ENCODE measurements at places on chromosomes 11 and 22. TPM values are rescaled to one million over a fixed set of nuclear protein-coding genes. Genes with fewer than 3 reads are reported as not detected.
A peak's percentile ranks its signal among the peaks of the same experiment; 100 is the strongest.

DNA sequence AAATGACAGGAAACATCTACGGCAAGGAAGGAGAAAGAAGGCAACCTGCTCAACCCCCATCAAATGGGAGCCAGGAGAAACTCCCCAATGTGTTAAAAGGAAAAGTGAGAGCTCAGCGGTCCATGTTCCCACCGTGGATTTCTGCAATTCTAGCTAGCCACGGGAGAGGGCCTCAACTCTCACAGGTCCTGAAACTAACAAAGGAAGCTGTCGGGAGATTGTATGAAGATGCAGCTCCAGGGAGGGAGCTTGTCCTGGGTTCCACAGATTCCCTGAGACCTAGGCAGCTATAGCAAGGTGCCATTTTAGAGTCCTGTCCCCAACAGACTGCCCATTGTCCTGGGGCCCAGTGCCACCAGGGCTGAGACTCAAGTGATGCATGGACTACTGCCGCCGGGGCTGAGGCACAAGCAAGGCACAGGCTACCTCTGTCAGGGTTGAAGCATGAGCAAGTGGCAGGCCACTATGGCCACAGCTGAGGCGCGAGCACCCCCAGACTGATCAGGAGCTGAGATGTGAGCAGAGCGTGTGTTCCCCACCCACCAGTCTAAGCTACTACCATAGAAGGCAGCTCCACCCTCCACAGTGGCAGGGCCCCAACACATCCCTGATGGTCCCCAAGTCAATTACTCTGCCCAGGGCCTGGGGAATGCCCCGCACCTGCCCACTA lies 31.3 kb downstream of the RSF1 start:
- DNase-seq: no peak

C1QTNF4 gene
- total RNA-seq: 7.2 TPM

DNA sequence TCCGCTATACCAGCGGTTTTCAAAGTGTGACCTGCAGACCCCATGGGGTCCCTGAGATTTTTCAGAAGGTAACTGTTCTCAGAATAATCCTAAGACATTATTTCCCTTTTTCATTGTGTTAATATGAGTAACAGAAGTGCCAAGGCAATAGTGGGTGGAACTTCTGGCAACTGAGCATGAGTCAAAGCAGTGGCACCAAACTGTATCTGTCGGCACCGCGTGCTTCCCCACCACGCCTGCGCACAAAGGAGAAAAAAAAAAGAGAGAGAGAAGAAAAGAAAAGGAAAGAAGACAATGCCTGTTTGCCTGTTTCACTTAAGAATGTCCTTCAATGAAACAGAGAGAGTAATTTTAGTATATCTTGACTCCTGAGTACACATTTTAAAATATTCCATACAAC lies 679.9 kb downstream of the OPCML start:
- no peak for DNase-seq

- no peak for DNase-seq
Measured at GRCh38 chr11:36750349-36750748, 152.3 kb upstream of the RAG2 start.

DNA sequence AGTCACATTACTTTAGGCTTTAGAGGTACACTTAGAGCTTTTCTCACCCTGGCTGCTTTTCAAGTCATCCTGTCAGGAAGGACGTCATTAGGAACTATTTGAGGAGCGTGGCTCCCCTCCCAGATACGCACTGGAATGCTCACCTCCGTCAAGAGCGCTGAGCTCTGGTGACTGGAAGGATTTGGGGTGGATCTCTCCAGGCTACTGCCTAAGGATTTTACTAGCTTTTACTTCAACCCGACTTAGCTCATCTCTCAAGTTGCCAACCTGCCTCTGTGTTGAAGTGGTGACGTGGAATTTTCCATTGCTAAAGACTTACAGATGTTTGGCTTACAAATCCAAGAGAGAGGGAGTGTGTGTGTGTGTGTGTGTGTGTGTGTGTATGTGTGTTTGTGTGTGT lies 355.3 kb upstream of the CCDC90B start:
- DNase-seq: peak; percentile 49

PRAME gene
- not detected for total RNA-seq

- DNase-seq: peak; percentile 93
Measured at GRCh38 chr11:65606876-65607613, 7.0 kb downstream of the MAP3K11 start.

DNA sequence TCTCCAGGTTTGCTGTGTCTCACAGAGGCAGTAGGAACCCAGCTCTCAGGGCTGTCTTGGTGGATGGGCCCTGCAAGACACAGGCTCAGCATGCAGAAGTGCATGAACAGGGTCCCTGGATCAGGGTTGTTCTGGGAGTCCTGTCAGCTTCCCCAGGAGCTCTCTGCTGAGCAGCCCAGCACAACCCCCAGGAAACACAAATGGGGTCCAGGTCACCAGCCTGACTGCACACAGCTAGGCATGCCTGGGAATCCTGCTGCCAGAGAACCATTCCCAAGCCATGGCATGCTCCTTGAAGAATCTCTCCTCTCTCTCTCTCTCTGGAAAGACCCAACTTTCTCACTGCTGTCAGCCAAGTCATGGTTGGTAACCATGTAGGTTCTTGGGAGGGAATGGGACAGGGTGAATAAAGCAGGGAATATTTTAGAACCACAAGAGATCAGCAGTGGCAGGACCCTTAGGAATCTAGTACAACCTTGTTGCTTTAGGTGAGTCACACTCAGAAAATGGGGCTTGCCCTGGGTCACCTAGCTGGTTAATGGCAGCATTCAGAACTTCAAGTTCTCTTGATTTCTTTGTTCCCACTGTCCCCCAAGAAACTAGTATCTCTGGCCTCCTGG lies 21.4 kb downstream of the TUB start:
- DNase-seq: no peak

DNA sequence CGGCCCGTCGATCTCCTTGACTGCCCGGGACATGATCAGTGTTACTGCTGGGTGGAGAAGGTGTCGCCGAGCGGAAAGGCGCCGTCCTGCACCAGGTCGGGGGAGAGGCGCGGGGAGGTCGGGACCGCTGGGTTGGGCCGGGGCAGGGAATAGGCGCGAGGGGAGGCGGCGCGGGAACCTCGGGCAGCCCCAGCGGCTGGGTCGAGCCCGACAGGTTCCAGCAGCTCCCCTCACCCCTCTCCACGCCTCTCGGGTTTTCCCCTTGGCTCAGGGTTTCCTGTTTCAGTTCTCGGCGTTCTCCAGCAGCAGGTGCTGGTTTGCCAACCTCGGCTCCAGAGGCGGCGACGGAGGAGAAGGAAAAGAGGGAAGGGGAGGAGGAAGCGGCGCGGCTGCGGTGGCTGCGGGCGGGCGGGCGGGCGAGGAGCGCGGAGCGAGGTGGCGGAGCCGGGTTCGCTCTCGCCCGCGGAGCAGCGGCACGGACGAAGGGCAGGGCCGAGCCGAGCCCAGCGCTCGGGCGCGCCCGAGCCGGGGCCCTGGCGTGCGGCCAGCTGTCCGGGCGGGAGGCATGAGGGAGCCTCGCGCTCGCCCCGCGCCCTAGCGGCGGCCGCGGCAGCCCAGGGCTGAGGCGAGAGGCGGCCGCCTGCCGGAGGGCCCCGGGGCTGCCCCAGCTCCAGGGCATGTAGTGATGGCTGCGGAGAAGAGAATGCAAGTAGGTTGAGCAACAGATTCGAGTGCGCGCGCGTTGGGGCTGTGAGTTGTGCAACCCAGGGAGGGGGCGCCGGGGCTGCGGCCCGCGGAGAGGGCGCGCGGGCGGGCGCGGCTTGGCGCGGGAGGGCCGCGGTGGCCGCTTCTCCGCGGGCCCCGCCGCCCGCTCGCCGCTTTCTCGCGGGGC lies at the start of gene ZC3H12C:
Gene ZC3H12C (plus strand): TSS at position 878 of the 892 bp plus-strand sequence. CDS start 20 bp downstream, outside the sequence.
- peak; percentile 71 for DNase-seq

DNA sequence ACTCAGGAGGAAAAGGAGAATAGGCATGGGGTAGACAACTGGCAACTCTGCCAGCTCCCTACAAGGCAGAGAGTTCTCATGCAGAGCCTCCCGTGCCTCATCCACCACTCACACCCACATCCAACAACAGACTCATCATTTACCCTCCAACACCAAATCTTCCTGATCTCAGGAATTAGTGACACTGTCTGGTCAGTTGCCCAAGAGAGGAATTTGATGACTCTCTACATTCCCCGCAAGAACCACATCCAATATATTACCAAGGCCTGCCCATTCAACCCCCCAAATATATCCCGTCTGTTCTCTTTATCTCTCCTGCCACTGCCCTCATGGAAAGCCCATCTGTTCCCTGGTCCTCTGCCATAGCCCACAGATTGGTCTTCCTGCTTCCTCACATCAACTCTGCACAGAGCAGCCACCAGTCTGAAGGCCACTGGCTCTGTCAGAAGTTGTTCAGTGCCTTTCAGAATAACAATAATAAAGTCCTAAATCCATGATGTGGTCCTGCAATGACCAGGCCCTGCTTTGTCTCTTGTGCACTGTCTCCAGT lies 57.5 kb upstream of the CD82 start:
- no peak for DNase-seq

- no peak for DNase-seq
Measured at GRCh38 chr11:19116276-19116970, 545 bp upstream of the ZDHHC13 start.

DNA sequence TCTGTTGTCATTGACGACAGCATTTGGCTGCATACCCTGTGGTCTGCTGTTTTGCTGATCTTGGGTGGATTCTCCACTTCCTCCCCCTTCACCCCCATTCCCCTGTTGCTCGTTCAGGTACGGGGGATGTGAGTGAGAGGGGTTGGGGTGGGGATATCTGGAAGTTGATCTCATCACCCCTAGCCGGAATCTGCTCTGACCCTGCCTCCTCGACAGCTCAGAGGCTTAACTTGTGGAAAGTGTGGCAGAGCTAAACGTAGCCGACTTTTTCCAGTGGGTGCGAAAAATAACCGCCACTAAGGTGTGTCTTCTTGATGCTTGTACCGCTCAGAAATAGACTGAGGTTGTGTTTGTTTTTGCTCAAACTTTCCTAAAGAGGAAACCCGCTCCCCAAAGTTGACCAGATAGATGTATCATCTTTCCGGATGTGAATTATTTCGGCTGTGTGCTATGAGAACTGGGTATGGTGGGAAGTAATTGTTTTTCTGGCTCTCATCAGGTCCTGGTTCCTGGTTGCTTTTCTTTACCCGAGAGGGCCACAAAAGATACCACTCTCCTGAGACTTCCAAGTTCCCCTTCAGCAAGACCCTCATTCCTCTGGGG lies 6.6 kb downstream of the ZBTB16 start:
- no peak for DNase-seq

DNA sequence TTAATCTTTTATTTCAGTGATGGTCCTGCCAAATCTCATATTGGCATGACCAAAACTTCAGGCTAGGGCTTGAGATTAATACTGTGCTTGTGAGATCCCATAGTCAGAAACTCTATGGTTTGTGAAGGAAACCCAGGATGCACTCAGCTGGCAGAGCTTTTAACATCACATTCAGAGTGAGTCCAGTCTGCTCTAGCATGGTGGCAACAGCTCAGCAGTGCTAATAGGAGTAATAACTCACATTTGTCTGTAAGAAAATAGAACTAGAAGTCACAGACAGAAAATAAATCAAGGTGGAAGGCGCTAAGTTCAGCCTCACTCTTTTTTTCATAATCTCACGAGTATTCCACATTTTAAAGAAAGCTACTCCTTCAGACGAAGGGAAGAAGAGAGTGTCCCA lies 549.3 kb upstream of the TENM4 start:
- DNase-seq: no peak

- DNase-seq: no peak
Measured at GRCh38 chr22:48721395-48721669, 1106.3 kb downstream of the BRD1 start.

DNA sequence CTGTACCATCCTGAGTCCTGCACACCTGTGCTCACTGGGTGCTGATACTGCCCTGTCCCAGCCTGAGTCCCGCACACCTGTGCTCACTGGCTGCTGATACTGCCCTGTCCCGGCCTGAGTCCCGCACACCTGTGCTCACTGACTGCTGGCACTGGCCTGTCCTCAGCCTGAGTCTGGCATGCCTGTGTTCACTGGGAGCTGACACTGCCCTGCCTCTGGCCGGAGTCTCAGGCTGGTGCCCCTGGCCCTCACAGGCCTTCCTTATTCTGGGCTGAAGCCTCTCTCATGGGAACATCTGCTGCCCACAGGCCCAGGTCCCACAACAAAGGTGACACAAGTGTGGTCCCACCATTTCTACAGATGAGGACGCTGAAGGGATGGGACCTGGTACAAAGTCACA lies 115.1 kb downstream of the MPPED1 start:
- DNase-seq: no peak

YAP1 gene
- total RNA-seq: 203 TPM

GRCh38 chr11:17572359-17572690 lies 25.3 kb downstream of the OTOG start:
- no peak for DNase-seq

DERL3 gene
- 0.60 TPM for total RNA-seq

DNA sequence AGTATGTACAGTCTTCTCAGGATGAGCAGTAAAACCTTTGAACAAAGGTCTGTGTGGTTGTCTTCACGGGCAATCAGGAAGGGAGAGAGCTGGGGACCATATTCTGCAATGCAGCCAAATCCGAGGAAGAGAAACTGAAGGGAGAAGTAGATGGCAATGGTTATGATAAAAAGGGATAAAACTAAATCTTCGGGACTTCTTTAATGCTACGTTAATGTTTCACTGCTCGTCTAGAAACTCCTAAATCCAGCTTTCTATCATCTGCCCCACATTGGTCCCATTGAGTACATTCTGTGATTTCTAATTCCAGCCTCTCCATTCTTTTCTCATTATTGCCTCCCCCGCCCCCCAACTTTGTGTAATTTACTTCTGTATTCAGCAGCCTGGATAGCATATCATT lies 1.7 kb downstream of the TIMM10B start:
- no peak for DNase-seq

GRCh38 chr11:595400-595799 lies 19.1 kb downstream of the PHRF1 start:
- no peak for DNase-seq

GPR83 gene
- not detected for total RNA-seq

DNA sequence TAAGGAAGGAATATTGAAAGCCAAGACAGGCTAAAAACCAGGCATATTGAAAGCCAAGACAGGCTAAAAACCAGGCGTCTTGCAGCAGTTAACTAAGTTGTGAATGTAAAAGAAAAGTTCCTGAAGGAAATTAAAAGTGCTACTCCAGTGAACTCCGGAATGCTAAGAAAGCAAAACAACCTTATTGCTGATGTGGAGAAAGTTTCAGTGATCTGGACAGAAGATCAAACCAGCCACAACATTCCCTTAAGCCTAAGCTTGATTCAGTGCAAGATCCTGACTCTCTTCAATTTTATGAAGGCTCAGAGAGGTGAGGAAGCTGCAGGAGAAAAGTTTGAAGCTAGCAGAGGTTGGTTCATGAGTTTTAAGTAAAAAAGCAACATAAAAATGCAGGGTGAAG lies 51.4 kb downstream of the PACS1 start:
- DNase-seq: no peak

DNA sequence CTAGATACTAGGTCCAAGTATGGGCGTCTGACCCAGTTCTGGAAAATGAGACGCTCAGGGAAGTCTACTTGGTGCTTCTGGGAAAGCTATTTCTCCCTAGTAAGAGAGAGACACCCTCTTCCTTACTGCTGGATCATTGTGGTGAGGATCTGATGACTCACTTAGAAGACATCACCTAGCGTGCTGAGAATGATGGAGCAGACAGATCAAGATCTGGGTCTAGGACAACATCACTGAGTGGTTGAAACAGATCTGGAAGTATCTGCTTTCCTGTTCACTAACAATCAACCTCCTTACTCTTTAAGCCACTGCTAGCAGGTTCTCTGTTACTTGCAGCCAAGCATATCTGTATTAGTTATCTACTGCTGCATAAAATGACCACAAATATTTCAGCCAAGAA lies 38.3 kb upstream of the HMGXB4 start:
- no peak for DNase-seq

- DNase-seq: no peak
Measured at GRCh38 chr11:130168105-130168504, 8.5 kb downstream of the ST14 start.

Data from tibial nerve (tissue), 4 donors.